Choroid plexus epithelial cell (primary cell): ENCODE measurements at places on chromosomes 7 and 10.
A peak's percentile ranks its signal among the peaks of the same experiment; 100 is the strongest.

GRCh38 chr7:44289341-44290251 is 35.8 kb downstream of the CAMK2B start:
- DNase-seq: no peak

GRCh38 chr10:112981553-112981952 is 31.5 kb downstream of the TCF7L2 start:
- no peak for DNase-seq

GRCh38 chr7:40403703-40404476 is 269.1 kb downstream of the SUGCT start:
- no peak for DNase-seq

- no peak for DNase-seq
Observed at GRCh38 chr10:111593578-111593977, 516.7 kb downstream of the ADRA2A start.

GRCh38 chr7:874031-874749 is 2.2 kb upstream of the GET4 start:
- peak; percentile 31 for DNase-seq

- peak; percentile 36 for DNase-seq
Observed at GRCh38 chr10:91987397-91988037, 63.9 kb downstream of the BTAF1 start.

DNA sequence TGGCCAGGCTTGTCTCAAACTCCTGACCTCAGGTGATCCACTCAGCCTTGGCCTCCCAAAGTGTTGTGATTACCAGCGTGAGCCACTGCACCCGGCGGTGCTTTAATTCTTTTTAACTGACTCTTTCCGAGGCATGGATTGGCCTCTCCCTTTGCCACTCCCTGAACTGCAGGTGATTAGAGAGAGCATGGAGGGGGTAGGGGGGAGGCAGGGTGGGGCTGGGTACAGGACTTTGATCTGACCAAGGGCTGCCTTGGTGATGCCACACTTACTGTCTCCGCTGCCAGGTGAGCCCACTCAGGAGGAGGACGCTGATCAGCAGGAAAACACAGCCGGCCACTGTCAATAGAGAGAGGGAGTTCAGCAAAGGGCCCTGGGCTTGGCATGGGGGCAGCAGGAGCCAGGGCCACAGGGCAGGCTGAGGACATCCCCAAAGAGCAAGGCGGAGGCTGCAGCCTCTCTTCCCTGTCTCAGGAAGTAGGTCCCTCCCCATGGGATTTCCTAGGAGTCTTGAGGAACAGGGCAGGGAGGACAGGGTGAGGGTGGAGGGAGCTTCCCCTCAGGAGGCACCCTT is 40.5 kb upstream of the IL15RA start:
- DNase-seq: no peak

- no peak for DNase-seq
Observed at GRCh38 chr10:49162761-49163310, 25.4 kb downstream of the TMEM273 start.

- DNase-seq: no peak
Observed at GRCh38 chr7:49037346-49038210, 113.2 kb downstream of the CDC14C start.

GRCh38 chr10:71125749-71126107 is 86.6 kb upstream of the UNC5B start:
- no peak for DNase-seq

DNA sequence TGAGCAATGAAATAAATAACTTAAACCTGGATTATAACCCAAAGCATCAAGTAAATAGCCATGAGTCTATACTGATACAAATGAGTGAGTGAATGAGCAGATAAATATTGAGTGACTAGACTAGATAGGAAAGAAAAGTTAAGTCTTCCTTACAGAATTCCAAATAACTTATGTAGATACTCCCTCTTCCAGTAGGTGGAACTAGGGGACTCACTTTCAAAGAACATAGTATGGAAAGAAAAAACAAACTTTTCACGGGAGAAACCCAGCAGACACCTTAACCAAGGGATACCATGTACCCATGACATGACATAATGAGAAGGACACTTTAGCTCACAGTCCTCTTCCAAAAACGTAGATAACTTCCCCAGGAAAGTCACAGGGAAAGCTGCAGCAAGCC is 32.2 kb downstream of the CSGALNACT2 start:
- peak; percentile 62 for DNase-seq

GRCh38 chr10:28479425-28479865 is 53.5 kb upstream of the WAC start:
- no peak for DNase-seq

- DNase-seq: no peak
Observed at GRCh38 chr7:116571552-116571951, 46.7 kb downstream of the CAV1 start.

GRCh38 chr10:1141701-1142100 is 85.5 kb downstream of the WDR37 start:
- DNase-seq: no peak
